HCT116 (cell line): ENCODE measurements at places on chromosomes 5 and 9. TPM values are rescaled to one million over a fixed set of nuclear protein-coding genes. Genes with fewer than 3 reads are reported as not detected.

GRCh38 chr9:81601639-81602623, 87.4 kb downstream of the TLE1 start:
- DNase-seq: no peak

- DNase-seq: peak; percentile 75
Observed at GRCh38 chr9:94097788-94098414, 13.6 kb downstream of the PTPDC1 start.

DNA sequence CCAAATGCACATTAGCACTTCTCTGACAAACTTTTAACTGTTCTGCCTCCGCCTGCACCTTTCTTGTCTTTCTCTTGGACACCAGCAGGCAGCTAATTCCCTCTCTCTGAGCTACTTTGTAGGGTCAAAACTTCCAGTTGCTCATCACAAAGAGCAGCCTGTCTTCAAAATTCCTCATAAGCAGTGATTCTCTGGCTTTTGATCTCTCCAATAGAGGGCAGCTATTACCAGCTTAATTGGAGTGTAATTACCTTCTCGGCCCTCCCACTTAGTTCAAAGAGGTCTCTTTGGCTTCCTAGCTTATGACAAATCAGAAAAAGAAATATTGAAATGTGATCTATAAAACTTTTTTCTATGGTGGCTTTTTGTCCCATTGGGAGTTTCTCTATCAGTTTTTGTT, 43.6 kb upstream of the RAD23B start:
- DNase-seq: no peak

DNA sequence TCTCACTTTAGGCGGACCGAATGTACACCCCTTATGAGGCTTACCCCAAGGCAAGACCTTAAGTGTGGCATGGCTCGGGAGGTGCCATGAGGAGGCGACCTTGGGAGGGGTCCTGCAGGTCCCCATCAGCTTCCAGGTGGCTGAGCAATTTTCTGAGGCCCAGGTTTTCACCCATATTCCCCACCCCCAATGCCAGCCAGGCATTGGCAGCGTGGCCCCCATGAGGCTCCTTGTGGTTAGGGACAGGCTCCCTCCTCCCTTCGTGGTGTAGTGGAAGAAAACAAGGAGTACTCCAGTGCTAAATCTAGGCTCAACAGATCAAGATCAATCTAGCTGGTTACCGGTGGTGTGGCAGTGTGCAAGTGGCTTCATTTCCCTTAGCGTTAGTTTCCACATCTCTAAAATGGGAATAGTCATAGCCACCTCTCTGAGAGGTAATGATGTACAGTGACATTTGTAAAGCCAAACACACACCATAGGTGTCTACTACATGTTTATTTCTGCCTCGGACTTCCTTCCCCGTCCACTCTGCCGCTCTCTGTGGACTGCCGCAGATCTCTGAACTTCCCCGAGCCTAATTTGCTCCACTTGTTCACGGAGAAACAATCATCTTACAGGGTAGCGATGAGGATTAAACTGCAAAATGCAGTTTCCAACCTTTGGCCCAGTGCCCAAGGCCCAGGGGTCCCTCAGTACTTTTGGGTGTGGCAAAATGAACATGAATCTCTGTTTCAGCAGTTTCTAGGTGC, 8.4 kb downstream of the LHX2 start:
- DNase-seq: no peak

Gene TAS2R1
- total RNA-seq: not detected
